CD8-positive, alpha-beta memory T cell (primary cell): ENCODE measurements at places on chromosomes 3 and 15.

- peak; percentile 47 for DNase-seq
These were observed 52.1 kb downstream of the ITGB5 start for GRCh38 chr3:124834723-124835718.

DNA sequence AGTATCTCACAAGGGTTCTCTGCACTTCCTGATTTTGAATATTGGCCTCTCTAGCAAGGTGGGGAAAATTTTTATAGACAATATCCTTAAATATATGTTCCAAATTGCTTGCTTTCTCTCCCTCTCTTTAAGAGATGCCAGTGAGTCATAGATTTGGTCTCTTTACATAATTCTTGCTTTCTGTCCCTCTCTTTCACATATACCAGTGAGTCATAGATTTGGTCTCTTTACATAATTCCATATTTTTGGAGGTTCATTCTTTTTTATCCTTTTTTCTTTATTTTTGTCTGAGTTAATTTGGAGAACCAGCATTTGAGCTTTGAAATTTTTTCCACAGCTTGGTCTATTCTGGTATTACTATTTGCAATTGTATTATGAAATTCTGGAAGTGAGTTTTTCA is 77.7 kb upstream of the NUDT16 start:
- no peak for DNase-seq

DNA sequence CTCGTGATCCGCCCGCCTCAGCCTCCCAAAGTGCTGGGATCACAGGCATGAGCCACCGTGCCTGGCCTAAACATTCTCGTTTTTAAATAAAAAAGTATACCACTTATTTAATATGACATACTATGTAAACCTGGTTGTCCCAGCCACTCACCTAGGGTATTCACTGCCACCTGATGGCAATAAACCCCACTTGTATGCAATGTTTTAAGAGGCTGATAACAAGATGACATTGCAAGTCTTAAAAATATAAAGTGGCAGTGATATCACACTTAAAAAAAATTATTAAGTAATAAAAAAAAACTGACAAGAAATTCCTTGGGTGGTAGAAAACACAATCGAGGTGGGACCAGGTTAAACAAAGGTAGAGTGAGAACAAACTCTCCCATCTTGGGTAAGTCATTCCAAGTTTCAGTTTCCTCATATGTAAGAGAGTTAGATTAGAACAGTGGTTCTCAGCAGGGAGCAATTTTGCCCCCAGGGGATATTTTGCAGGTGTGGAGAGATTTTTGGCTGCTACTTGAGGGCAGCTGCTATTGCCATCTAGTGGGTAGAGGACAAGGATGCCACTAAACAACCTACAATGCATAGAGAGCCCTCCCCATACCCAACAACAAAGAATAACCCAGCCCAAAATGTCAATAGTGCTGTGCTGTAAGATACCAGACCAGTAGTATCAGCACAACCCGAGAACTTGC is 14.5 kb downstream of the ARF4 start:
- DNase-seq, result no peak

GRCh38 chr3:11819146-11819689 is 27.5 kb downstream of the TAMM41 start:
- no peak for DNase-seq

DNA sequence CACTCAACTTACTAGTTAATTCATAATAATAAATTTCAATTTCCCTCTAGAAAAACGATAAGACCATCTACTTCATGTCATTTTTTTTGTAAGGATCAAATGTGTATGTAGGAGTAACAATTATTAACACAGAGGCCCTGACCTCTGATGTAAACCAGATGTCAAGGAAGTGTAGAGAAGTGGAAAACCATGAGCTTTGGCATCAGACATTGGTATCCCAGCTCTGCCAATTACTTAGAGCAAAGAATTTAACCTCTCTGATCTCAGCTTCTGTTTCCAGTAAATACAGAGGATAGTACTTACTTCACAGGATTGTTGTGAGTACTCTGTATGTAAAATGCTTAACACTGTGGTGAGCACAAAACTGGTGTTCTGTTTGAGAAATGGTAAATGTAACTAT is 17.5 kb downstream of the AQR start:
- no peak for DNase-seq

DNA sequence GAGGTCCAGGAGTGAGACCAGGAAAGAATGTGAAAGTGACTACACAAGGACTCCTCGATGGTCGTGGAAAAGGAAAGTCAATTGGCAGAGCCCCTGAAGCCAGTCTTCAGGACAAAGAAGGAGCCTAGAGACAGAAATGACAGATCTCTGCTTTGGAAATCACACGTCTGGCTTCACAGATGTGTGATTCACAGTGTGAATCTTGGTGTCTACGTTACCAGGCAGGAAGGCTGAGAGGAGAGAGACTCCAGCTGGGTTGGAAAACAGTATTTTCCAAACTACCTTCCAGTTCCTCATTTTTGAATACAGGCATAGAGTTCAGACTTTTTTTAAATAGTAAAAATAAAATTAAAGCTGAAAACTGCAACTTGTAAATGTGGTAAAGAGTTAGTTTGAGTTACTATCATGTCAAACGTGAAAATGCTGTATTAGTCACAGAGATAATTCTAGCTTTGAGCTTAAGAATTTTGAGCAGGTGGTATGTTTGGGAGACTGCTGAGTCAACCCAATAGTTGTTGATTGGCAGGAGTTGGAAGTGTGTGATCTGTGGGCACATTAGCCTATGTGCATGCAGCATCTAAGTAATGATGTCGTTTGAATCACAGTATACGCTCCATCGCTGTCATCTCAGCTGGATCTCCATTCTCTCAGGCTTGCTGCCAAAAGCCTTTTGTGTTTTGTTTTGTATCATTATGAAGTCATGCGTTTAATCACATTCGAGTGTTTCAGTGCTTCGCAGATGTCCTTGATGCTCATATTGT is 6.0 kb downstream of the CCR2 start:
- DNase-seq, result no peak

GRCh38 chr3:152696962-152697361 is 138.0 kb upstream of the P2RY1 start:
- DNase-seq, result no peak
